ENCODE measurements at places on chromosomes 2 and 18.

GRCh38 chr2:128261245-128262128 is 57.2 kb downstream of the HS6ST1 start:
- DNase-seq, result no peak

DNA sequence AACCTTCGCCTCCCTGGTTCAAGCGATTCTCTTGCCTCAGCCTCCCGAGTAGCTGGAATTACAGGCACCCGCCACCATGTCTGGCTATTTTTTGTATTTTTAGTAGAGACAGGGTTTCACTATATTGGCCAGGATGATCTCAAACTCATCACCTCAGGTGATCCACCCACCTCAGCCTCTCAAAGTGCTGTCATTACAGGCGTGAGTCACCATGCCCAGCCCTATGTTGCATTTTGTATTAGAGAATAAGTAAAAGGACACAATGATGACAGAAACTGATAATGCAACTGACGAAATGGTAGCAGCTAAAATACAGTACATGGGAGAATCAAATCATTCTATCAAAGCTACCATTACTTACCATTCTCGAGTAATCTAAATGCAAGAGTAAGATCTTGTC is 276.7 kb downstream of the DSEL start:
- DNase-seq, result no peak

- no peak for DNase-seq
Measured at GRCh38 chr2:1011006-1011405, 60.4 kb downstream of the SNTG2 start.

DNA sequence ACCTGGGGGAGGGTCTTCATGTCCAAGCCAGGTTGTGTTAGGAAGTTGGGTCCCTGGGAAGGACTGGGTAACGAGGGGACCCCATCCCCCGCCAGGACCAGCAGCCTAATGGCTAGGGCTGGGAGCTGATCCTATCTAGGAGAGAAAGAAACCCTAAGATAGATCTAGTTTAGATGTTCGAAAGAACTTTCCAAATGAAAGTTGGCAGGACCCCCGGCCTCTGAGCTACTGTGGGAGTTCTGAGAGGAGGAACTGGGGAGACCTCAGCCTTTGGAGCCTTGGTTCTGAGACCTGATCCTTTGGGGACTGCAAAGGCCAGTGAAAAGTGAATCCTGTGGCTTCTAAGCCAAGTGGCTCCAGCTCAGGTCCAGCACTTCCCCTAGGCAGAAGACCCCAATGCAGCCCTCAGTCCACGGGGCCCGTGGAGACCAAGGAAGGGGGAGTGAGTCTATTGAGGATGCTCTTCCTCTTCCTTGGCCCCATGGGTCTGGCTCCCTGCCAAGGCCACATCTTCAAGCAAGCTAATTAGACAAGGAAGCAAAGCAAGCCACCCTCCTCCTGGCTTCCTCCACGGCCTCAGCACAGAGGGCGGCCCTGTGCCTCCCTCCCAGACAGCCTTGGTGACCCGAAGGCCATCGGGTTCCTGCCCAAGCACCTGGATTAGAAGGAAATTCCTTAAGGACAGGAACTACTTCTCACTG is 23.5 kb downstream of the CCT7 start:
- no peak for DNase-seq

GRCh38 chr2:217992061-217992460 is 10.7 kb downstream of the TNS1 start:
- no peak for DNase-seq

- DNase-seq, result no peak
Measured at GRCh38 chr2:70574109-70574508, 20.5 kb upstream of the TGFA start.

DNA sequence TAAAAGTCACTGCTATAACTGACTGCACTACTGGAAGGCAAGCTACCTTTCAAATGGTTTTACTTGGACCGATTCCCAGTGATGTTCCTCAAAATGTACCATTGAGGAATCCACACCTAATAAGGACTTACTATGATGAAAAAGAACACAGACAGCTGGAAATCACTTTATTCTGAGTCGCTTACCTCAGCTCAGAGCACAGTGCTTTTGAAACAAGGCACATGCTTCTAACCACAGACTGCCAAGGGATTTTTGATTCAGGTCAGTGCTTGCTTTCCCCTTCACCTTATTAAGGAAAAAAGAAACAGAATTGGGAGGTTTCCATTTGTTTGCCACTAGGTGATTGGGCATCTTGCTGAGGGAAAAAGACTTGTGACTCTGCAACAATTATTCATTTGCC is 707.5 kb upstream of the FSHR start:
- DNase-seq, result no peak

DNA sequence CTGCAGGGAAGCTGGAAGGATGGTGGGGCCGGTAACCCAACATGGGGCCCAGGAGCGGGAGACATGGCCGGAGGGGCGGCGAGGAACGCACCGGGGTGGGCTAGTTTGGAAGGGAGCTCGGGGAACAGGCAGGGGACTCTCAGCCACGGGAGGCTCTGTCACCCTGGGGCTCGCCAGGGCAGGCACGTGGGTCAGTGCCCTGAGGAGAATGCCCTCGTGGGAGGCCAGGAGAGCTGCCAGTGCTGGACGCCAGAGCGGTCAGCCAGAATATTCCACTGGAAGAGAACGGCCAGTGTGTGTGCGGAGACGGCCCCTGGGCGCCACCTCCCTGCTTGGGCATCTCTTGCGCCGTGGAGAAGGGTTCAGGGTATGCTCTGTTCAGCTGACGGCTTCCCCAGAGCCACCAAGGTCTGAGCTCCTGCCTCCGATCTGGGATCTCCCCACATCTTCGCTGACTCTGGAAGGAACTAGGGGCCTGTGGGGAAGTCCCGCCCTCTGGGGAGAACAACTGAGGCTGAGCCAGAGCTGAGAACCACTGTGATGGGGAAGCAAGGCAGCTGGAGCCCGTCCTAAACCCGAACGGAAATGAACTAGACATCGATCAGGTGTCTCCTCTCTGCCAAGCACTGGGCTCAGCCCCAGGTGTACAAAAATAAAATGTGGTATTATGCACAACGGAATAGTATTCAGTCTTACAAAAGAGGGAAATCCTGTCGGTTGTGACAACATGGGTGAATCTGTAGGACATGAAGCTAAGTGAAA is 49.3 kb downstream of the TNP1 start:
- DNase-seq, result no peak

DNA sequence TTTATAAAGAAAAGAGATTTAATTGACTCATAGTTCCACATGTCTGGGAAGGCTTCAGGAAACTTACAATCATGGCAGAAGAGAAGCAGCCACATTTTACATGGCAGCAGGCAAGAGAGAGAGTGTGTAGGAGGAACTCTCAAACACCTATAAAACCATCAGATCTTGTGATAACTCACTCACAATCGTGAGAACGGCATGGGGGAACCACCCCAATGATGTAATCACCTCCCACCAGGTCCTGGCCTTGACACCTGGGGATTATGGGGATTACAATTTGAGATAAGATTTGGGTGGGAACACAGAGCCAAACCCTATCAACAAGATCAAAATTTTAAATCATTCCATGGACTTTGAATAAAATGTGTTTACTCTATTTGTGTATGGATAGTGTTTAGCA is 575.6 kb downstream of the ADCYAP1 start:
- DNase-seq, result no peak

- DNase-seq, result no peak
Measured at GRCh38 chr2:172986040-172986439, 89.6 kb upstream of the MAP3K20 start.

DNA sequence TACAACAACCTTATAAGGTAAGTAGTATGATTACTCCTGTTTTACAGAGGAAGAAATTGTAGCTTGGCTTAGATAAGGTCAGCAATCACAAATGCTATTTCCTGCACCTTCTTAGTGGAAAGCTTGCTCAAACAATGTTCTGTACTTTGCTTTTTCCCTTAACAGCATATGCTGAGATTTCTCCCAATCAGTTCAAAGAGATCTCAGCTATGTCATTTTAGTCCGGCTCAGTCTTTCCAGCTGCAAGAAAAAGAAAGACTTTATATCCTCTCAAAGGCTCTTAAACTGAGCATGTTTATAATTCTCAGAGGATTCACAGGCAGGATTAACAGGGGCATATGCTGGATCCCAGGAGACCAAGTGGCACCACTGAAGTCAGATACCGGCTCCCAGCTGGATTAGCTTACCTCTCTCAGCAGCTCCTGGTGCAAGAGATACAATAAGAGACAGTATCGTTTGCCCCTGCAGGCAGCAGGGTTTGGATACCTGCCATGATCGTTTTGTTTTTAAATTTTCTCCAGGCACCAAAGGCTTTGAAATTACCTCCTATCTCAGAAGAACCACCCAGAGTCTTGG is 29.5 kb downstream of the KIAA2012 start:
- DNase-seq, result no peak

- no peak for DNase-seq
Measured at GRCh38 chr2:217859926-217860325, 142.9 kb downstream of the TNS1 start.

DNA sequence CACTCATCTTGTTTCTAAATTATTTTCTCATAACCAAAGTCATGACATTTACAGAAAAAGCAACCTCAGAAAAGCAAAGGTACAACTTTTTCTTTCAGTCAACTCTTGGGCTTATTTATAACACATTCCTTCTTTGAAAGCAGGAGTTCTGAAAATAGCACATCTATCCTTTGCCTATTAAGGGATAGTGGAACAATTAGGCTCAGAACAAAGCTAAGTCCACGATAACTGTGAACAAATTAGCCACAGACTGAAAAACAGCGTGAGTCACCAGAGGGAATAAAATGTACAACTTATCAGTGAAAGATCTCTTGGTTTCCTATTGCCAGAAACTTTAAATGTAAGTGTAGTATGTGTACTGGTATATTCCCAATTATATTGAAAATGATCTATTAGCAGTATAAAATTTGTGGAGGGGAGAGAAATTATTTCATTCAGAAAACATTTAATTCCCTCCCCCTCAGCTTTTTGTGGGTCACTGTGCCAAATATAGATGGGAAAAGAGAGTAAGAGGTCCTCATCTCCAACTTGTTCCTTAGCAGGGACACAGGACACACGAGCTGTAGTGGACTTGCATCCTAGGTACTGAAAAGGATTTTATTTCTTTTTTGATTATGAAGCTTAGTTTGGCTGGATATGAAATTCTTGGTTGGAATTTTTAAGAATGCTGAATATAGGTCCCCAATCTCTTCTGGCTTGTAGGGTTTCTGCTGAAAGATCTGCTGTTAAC is 15.4 kb upstream of the MATN3 start:
- DNase-seq, result no peak

DNA sequence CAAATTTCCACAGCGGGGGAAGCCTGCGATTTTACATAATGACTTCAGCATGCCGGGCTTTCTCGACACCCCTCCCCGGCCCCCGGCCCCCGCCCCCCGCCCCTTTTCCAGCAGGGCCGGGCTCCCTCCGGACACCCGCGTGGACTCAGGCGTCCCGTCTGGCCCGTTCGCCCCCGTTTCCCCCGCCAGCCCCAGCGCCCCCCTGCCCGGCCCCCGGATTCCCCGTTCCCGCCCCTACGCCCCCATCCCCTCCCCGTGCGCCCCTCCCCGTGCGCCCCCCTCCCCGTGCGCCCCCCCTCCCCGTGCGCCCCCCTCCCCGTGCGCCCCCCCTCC is 456 bp upstream of the NFATC1 start:
- no peak for DNase-seq

DNA sequence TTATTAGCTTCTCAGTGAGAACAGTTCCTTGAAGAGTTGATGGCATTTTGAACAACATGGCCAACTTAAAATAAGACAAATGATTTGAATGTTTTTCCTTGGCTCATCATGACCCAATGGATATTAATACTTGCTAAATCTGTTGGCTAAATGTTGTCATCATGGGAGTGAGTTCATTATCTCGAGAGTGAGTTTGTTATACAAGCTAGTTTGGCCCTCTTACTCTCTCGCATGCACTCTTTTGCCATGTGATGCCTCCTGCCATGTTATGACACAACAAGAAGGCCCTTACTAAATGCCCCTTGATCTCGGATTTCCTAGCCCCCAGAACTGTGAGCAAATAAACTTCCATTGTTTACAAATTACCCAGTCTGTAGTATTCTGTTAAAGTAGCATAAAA is 22.9 kb upstream of the SANBR start:
- no peak for DNase-seq

- DNase-seq, result no peak
Measured at GRCh38 chr2:108171657-108172056, 68.1 kb upstream of the SULT1C3 start.

- no peak for DNase-seq
Measured at GRCh38 chr2:197145471-197146056, 165.0 kb downstream of the ANKRD44 start.

- no peak for DNase-seq
Measured at GRCh38 chr2:41657226-41657625, 390.6 kb upstream of the PKDCC start.

DNA sequence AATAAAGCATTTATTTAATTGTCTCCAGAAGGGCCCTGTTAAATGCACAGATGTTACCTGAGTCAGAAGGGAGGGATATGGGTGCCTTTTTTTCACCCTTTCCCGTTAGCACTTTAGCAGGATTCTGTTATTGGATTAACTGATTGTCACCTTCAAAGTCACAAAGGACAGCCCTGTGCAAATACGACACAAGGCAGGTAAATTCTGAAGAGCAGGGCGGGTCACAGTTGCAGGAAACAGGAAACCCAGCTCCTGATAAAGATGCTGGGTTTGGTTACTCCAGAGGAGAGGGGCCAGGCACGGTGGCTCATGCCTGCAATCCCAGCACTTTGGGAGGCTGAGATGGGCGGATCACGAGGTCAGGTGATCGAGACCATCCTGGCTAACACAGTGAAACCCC is 11.4 kb upstream of the PKDCC start:
- DNase-seq, result no peak

DNA sequence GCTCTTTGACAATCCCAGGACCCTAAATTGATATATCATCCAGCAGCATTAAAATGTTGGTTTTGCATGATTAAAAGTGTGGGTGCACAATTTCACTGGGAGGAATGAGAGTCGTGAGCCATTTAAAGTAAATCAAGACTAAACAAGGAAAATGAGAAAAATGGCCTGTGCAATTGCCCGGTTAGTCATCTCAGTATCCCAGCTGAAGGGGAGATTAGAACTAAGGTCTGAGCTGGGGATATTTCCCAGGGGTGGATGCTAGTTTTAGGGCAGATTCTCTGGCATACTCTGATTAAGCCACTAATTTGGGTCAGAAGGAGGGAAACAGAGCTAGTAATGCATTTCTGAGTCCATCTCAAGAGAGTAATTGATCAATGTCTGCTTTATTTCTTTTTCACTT is 177.2 kb downstream of the EN1 start:
- DNase-seq, result no peak

GRCh38 chr2:45497355-45497754 is 113.7 kb downstream of the SRBD1 start:
- DNase-seq, result no peak

- no peak for DNase-seq
Measured at GRCh38 chr2:11278219-11278618, 66.2 kb downstream of the ROCK2 start.

GRCh38 chr18:67705748-67706147 is 189.2 kb upstream of the DSEL start:
- no peak for DNase-seq

DNA sequence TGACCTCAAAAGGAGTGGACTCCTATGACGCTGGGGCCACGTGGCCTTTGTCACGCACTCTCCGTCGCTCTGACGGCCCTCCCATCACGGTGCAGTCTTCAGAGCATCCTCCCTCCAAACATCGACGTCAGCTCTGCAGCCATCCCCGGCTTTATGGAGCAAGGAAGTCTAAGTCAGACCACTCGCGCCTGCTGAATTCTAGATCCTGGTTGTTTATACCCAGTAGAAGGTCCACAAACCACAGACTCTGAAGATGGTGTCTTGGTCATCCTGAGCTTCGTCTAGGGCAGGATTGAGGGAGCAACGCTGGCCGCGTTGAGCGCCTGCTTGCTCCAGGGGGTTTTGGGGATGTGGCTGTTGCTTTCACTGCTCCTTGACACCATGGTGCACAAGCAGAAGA is 228.0 kb upstream of the SALL3 start:
- DNase-seq, result no peak

- DNase-seq, result no peak
Measured at GRCh38 chr2:236124182-236124893, 43.8 kb downstream of the GBX2 start.
